GM23248 (cell line): ENCODE measurements at places on chromosomes 16 and 17. TPM values are rescaled to one million over a fixed set of nuclear protein-coding genes. Genes with fewer than 3 reads are reported as not detected.

- DNase-seq, result peak; percentile 50
Measured at GRCh38 chr16:56424791-56425438, 430 bp downstream of the AMFR start.

DNA sequence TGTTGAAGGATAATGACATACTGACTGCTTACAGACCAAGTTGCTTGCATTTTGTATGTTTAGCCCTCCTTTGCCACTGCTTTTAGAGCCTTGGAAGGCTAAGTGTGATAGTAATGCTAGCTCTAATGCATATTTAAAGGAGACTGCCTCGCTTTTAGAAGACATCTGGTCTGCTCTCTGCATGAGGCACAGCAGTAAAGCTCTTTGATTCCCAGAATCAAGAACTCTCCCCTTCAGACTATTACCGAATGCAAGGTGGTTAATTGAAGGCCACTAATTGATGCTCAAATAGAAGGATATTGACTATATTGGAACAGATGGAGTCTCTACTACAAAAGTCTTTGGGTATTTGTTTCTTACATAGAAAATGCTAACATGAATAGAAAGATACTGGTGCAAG lies 19.1 kb downstream of the CAPNS2 start:
- no peak for DNase-seq

DNA sequence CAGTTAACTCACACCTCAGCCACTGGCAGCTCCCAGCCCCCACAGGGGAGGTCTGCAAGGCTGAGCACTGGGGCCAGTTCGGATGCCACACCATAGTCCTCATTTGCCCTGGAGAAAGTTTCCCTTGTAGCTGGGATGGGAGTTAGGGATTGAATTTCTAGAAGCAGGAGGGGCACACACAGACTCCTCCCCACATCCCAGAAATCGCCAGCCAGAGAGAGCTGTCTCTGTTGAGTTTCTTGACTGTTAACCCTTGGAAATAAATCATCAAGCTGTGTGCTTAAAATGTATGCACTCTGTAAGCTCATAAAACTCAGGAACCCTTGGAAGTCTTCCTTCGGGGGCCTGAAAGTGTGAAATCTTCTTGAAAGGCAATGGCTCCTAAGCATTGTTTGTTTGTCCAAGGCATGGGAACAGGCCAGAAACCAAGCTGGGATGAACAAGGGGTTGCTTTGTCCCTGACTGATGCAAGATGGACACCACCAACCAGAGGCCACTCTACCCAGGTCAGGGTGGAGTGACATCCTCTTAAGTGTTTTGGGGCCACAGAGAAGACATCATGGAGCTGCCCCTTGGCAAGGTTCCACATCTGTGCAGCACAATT lies 394 bp upstream of the PRM3 start:
- no peak for DNase-seq

GRCh38 chr16:85386467-85387170 lies 226.5 kb upstream of the GSE1 start:
- no peak for DNase-seq

DNA sequence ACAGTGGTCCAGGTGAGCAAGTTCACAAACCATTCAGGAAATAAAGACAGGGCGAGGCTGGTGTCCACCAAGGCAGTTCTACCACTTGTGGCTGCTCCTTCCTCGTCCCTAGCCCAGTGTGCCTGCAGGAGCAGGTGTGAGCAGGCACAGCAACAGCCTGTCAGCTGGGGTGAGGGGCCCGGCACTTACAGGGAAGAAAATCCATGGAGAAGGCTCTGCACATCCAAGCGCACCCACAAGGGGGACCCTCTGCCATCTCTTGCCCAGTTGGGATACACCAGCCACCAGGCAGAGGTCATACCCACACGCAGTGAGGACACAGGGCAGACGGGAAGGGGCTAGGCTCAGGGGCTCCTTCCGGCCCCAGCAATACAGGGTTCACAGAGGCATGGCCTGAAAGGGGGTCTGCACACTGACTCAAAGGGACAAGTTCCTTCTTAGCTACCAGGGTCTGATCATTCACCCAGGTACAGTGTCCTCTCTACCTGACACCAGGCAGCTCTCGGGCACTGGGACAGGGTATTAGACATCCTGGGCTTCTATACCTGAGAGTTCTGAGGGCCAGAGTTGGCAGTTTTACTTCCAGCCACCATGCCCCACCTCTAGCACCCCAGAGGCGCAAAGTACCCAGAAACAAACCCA lies 27.0 kb downstream of the CDIP1 start:
- peak; percentile 52 for DNase-seq

GRCh38 chr17:8994319-8994718 lies 27.0 kb upstream of the NTN1 start:
- DNase-seq, result peak; percentile 58

DNA sequence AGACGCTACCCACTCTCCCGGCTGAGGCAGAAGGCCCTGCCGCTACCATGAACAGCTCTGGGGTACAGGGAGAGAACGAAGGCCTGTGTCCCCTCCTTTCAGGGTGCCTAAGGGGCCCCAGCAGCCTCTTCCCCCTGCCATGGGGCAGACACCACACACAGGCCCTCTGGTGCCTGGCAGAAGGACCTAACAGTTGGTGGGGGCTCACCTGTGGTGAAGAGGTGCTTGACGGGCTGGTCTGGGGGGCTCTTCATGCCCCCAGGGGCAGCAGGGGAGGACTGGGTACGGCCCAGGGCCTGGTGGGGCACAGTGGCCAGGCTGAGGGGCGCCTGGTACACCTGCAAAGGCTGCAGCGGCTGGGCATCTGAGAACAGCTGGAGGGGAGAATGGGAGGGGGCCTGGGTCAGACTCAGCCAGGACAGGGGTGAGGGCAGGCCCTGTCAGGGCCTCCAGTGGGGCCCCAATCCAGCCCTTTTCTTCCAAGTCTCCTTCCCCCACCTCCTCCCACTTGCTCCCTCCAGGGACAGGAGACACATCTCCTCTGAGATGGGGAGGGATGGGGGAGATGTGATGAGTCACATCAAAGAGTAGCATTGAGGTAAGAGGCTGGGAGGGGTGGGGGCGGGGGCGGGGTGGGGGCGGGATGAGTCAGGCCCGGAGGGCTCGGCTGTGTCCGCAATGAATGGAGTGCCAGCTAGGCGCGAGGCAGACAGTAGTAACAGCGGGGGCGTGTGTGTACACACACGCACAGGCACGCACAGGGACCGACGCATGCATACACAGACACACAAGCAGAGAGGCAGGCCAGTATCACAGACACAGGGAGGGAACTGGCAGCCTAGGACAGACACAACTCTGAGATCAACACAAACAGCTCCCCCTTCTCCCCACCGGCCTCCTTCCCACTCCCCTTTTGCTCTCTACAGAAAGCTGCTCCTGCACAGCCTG lies 16.1 kb downstream of the G6PC3 start:
- DNase-seq, result peak; percentile 99

DNA sequence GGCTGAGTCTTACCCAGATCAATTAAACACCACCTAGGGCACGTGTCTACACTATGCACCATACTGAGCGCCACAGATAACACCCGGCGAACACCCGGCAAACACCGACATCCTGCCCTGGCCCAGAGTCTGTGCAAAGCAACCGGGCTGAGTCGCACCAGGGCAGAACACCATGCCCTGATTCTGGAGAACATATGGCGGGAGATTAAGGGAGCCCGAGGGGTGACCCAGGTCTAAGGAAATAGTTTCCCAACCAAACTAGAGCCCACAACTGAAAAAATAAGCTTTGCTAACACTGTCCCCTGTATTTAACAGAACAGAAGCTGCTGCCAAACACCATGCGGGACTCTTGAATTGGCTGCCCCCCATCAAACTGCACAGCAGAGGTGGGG lies 22.1 kb downstream of the MYO18A start:
- no peak for DNase-seq

DNA sequence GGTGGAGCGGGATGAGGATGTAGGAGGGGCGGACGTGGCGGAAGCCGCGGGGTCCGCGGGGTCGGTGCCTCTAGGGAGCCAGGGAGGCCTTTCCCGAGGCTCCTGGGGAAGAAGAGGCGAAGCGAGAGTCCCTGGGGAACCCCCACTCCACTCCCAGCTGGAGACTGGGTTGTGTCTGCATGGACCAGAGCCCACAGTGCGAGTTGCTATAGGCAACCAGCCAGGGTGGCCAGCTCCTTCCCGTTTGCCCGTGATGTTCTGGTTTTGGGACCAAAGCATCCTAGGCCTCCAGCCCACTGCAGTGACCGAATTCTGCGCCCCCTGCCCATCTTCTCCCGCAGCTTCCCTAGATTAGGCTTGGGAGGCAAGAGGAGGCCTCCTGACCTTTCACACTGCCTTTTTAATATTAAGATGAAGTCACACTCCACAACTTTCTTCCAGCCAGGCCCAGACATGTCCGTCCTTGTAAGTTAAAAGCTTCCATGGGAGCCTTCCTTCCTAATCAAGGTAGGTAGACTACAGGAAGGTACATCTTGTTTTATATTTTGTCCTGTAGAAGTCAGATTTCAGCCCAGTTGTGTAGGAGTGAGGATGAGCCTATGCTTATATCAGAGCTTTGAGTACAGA lies 469 bp downstream of the AMZ2 start:
- DNase-seq, result peak; percentile 86

DNA sequence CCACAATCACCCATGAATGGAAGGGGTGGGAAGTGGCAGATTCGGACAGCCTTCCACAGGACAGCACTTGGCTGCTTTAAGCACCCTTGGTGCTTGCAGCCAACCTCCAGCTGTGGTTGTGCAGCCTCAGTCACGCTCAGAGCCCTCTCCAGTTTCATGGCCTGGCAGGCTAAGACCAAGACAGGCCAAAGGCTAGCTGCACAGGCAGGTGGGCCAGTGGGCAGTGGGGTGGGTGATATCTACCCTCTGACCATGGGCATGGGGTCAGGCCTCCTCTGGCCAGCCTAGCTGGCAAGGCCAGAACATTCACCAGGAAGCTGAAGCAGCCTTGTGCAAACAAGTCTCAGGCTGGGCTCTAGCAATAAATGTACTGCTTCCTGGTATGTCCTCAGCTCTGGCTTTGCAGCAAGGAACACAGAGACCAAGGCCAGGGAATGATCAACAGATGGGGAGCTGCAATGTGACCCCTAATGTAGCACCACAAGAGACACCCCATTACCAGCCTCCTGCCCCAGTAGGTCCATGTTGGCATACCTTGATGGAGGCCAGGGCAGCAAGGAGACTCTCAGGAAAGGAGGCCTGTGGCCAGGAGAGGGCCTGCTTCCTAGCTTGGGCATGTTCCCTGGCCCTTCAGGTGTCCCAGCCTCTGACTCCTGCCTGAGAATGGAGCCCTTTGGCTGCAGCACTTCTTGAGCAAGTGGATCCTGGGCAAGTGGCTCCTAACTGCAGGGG lies 20.9 kb downstream of the HSD11B2 start:
- no peak for DNase-seq

GRCh38 chr17:32813021-32813420 lies 63.9 kb downstream of the MYO1D start:
- DNase-seq, result peak; percentile 89

DNA sequence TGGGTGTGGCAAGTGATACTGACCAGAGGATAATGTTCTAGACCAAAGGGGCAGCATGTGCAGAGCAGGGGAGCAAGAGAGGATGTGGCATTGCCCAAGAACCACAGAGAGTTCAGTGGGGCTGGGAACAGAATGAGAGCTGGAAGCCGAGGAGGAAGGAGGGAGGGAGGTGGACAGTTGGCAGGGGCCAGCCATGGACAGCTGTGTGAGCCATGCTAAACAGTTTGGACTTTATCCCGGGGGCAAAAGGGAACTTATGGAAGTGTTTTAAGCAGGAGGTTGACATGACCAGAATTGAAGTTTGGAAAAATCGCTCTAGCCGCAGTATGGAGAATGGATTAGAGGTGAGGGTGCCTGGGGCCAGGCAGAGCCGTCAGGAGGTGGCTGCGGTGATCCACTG lies 29.4 kb upstream of the TMEM132E start:
- DNase-seq, result no peak

DNA sequence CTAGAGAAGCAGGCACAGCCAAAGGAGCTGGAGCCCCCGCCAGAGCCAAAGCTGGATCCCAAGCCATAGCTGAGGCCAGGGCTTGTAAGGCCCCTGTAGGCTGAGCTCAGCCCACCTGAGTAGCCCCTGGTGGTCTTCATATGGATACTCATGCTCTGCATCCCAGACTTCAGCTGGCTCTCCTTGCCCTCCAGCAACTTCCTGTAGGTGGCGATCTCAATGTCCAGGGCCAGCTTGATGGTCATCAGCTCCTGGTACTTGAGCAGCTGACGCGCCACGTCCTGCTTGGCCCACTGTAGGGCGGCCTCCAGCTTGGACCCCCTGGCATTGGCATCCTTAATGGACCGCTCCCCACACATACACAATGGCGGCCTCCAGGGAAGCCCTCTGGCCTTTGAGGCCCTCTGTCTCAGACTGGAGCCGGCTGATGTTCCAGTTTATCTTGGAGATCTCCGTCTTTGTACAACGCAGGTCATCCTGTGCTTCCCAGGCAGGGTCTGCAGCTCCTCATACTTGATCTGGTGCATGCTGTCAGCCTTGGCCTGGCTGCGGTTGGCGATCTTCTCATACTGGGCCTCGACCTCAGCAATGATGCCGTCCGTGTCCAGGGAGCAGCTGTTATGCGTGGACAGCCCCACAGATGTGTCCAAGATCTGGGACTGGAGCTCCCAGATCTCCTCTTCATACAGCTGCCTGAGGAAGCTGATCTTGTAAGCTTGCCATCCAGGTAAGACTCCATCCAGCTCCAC lies 28.9 kb downstream of the IKZF3 start:
- DNase-seq, result no peak

- peak; percentile 84 for DNase-seq
Measured at GRCh38 chr16:67013823-67014633, 14.9 kb upstream of the CBFB start.

- no peak for DNase-seq
Measured at GRCh38 chr16:49832177-49832576, 23.7 kb downstream of the ZNF423 start.

DNA sequence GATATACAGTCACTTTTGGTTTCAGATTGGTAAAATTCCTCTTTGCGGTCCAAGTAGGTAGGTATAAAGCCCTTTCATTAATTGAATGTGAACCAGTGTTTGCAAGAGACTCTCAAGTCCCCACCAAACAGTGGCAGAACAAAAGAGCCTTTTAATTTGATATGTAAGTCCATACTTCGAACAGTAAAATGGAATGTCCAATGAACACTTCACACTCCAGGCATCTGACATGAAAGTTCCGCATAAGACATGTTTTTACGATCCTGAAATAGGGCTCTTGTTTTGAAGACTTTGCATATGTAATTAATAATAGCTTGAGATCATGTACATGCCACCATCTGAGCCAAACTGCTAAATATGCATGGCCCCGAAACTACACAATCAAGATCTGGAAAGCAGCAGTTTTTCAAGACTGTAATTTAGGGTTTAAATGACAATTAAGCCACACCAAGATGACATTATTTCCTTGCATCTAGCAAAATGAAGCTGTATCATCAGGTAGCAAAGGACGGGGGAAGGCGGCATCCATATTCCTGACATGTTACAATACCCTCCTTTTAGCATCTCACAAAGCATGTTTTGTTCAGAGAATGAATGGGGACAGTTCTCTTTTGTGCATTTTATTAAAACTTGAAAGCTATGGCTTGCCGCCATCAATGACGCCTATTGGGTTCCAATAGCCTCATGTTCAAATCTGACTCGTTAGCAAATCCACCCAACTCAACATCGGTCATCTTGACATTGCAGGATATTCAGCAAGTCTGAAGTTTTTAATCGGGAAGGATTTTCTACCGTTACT lies 39.4 kb downstream of the LITAF start:
- DNase-seq, result no peak

The CLEC18B gene
- 0.22 TPM in 1 of 2 replicates, not detected in the other for total RNA-seq

The NOTUM gene
- total RNA-seq, result not detected in 2 replicates

The KCNJ16 gene
- total RNA-seq, result not detected in 2 replicates

The CETP gene
- not detected in 2 replicates for total RNA-seq
